Stimulated activated CD4-positive, alpha-beta T cell treated with anti-CD3 and anti-CD28 coated beads, Interleukin-1b, Interleukin-23, amount 100 ng/mL, for 4 hours (primary cell): ENCODE measurements at places on chromosomes 1 and 21.

GRCh38 chr1:90134175-90134955 lies 139.5 kb downstream of the ZNF326 start:
- no peak for DNase-seq

GRCh38 chr1:1291023-1291528 lies 10.8 kb downstream of the SCNN1D start:
- DNase-seq, result no peak

DNA sequence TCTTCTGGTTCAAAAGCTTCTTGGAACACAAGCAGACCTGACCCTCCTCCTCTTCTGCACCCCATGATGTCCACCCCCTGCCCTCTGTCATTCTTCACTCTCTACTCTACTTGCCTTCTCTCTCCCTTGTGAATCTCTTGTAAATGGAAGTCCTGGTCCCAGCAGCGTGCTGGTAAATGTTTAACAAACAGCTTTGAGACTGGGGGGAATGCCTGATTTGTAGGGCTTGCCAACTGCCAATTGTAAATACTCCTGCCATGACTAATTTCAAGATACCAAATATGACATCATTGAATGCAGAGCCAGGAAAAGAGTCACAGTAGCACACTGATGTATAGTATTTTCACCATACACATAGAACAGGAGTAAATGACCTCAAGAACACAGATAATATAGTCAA lies 40.9 kb upstream of the LRRN2 start:
- no peak for DNase-seq

DNA sequence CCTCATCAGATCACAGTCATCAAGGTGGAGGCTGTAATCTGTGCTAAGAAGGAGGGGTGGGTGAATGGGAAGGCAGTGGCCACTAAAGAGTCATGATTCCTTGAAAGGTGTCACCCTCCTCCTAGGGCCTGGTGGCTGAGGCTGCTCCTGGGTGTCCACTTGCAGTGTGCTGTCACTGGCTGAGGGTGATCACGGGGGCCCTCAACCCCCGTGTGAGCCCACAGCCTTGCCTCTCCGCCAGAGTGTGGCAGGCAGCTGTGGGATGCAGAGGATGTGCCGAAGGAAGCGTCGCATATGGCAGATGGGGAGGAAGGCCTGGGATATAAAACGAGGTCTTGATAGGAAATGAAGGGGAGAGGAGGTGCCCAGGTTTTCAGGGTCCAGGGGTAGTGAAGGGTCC lies 476.5 kb downstream of the PTPRU start:
- DNase-seq, result no peak

DNA sequence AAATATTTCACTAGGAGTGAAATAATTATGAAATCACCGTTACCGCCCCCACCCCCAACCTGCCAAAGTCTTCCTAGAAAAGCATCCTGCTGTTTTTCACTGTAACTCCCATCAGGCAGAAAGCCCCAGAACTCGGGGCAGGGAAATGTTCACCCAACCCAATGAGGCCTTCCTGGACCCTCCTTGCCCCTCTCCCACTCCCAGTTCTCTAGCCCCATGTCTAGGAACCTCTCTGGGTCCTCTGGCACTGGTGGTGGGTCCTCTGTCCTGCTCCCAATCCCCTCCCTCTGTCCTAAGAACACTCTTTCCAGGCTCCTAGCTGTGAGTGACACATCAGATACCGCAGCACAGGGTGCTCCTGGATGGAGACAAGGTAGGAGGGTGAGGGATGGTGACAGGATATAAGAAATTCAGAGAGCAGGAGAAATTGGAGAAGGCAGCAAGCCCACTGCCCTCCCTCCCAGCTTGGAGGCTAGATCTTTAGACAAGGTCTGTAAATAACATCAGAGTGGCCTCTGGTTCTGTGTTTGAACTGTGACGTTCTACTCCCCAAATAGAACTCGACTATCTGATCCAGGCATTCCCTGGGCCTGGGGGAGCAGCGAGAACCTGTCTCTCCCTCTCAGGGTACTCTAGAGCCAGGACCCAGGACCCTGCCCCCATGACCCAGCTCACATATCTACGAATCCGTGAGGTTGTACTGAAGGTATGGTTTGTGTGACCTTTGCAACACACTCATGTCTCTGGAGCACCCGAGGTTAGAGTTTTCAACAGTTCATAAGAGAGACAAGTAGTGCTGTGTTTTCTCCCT lies 23.3 kb upstream of the BTG2 start:
- DNase-seq, result no peak

- DNase-seq, result no peak
These were observed 15.9 kb upstream of the S1PR1 start for GRCh38 chr1:101220906-101221305.

DNA sequence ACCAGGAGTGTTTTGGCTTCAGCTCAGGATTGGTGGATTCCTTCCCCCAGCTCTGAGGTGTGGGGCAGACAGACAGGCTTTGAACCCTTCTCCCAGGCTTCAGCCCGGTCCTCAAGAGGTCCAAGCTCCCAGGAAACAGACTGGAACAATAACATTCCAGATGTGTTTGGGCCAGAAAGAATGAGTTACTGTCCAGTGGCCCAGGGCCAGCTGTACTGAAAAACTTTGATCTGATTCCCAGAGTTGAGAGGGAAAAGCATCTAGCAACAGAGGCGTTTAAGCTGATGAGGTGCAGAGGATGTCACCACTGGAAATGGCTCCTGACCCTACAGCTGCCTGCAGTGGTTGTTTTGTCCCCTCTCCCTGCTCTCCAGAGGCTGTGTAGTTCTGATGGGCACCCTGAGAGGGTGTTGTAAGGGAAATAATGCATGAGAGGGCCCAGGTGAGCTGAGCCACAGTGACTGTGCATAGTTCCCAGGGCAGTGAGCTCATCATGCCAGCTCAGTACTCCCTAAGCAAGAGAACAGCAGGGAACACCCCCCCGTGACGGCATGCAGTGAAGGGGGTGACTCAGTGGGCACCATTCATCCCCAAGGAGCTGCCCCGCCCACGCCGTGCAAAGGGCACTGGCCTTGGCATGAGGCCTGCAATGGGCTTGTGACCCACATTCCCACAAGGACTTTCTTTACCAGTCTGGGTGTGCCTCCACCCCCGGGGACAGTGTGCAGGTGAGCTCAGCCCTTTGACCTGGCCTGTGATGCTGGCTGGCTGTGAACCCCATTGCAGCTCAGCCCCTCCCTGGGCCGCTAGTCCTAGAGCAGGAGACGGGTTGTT lies 13.8 kb upstream of the SFN start:
- no peak for DNase-seq

DNA sequence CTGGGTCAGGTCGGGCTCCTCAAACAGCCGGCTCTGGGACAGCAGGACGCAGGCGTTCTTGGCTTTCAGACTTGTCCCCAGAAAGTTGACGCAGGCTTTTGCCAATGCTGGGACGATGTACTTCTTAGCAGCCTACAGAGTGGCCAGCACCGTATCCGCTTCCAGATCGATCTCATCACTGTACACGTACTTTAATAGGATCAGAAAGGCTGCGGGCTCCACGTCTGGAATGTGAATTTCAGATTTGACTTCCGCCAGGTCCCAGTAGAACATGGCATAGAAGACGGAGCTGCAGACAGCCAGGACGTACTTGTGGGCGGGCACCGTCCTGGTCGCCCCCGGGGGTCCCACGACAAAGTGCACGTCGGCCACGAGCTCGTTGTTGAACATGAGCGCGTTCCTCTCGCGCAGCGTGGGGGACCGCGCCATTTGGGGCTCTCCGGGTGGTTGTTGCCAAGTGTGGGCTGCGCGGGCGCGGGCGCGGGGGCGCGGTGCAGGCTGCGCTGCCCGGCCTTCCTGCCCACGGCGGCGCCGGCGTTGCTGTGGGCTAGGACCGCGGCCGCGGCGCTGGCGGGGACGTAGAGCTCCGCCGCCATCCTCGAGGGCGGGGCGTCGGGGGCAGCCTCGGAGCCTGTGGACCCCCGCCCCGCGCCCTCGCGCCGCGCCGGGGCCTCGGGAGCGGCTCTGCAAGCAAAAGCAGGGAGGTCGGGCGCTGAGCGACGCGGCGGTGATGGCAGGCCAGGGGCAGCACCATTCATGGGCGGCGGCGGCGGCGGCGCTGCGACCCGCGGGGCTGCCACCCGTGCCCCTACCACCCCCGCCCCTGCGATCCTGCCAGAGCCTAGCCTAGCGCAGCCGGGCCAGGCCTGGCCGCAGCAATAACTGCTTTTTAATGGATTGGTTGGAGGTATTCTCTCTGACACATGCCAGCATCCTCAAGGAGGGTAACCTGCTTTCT lies 10.6 kb downstream of the CNR2 start:
- DNase-seq, result no peak

GRCh38 chr21:45941717-45942546 lies 39.6 kb upstream of the COL6A1 start:
- DNase-seq, result no peak

- no peak for DNase-seq
These were observed 109.0 kb downstream of the SIK1 start for GRCh38 chr21:43317959-43318358.

GRCh38 chr1:56644919-56645676 lies at the start of gene PRKAA2:
Gene PRKAA2 (plus strand): TSS chr1:56645314. CDS start chr1:56645388, 74 bp downstream.
- no peak for DNase-seq

- DNase-seq, result no peak
These were observed 135.5 kb upstream of the KIAA1614 start for GRCh38 chr1:180777072-180777689.

DNA sequence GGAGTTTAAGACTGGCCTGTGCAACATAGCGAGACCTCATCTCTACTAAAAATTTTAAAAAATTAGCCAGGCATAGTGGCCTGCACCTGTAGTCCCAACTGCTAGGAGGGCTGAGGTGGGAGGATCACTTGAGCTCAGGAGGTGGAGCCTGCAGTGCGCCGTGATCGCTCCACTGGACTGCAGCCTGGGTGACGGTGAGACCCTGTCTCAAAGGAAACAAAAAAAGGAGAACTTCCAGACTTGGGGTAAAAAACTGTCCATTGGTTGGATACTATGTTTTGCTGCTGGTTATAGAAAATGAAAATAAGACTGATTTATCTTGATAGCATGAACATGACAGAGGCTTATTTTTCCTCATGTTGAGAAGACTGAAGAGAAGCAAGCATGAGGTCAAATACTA lies 79.4 kb downstream of the WDR4 start:
- DNase-seq, result no peak

DNA sequence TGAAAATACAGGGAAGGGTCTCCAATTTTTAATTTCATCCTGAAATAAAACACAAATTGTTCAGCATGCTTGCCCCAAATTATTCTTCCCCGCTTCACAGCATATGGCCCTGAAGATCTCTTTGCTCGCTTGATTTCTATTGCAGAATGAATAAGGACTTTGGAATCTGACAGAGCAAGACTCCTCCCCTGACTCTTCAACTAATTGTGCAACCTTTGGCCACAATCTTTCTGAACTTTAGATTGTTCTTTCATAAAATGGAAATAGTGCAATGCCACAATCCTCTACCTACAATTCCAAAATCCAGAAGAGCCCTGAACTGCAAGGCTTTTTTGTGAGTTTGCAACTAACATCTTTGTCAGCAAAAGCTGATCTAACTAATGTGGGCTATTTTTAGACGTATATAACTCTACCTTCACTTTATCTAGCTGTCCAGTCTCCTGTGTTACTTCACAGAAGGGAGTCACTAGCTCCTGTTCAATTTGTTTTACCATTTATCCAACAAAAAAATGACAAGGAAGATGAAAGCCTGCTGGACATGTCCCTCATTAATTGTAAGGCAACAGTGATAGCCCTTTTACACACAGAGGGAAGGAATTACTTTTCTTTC lies 13.4 kb downstream of the RNASEL start:
- no peak for DNase-seq

DNA sequence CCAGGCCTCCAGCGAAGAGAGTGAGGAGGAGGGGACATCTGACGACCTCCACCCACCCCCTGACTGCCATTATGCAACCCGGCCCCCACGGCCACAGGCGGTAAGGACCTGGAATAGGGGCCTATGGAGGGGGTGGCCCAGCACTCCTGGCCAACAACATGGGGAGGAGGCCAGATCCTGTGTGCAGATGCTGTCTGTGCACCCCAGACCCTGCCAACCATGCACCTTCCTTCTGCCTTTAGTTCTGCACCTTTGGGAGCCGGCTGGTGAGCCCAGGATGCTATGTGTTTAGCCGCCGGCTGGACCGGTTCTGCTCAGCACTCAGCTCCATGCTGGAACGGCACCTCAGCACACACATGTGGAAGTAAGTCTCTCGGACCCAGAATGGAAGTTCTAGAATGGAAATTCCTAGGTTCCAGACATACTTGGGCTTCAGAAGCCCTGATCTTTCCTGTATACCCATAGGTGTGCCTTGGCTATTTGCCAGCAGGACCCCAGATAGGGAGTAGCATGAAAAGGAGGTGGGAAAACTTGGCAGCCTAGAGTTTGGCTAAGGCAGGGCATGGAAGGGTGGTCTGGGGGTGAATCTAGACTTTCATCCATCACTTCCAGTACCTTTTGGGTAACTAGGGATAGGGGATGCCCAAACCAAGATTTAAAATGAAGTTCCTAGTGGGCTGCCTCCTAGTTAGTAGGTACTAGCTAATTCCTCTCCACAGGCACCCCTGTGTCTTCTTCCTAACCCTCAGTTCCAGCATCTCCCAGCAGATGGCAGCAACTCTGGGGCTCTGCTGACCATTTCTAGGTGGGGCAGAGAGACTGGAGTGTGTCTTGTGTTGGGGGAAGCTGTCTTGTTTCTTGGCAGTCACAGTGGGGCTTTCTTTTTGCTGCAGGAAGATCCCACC lies 3.6 kb upstream of the CYB561D1 start:
- DNase-seq, result peak; percentile 60

GRCh38 chr1:241696172-241696814 lies 44.2 kb downstream of the WDR64 start:
- DNase-seq, result no peak
